ENCODE measurements at places on chromosomes 5 and 9. TPM values are rescaled to one million over a fixed set of nuclear protein-coding genes. Genes with fewer than 3 reads are reported as not detected.

Gene GMCL2
- total RNA-seq, result not detected

Gene HSPA9
- total RNA-seq, result 236 TPM

Gene CYSTM1
- total RNA-seq, result 61.1 TPM

Gene SLC36A2
- total RNA-seq, result not detected

Gene SPAAR
- 7.5 TPM for total RNA-seq

Gene EFNA5
- 1.6 TPM for total RNA-seq
